ENCODE measurements at places on chromosomes 1 and 21.
A peak's percentile ranks its signal among the peaks of the same experiment; 100 is the strongest.

DNA sequence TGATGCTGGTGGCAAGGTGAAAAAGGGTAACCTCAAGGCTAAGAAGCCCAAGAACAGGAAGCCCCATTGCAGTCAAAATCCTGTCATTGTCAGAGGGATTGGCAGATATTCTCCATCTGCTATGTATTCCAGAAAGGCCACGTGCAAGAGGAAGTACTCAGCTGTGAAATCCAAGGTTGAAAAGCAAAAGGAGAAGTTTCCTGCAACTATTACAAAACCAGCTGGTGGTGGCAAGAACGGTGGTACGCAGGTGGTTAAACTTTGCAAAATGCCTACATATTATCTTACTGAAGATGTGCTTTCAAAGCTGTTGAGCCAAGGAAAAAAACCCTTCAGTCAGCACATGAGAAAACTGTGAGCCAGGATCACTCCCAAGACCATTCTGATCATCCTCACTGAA lies 13.7 kb upstream of the VPS45 start:
- DNase-seq, result no peak

GRCh38 chr21:42293649-42294272 lies 21.4 kb downstream of the TFF3 start:
- no peak for DNase-seq

- DNase-seq, result no peak
These were observed 10.8 kb downstream of the MINDY1 start for GRCh38 chr1:150995896-150996295.

- peak; percentile 63 for DNase-seq
These were observed 45.7 kb downstream of the ABCD3 start for GRCh38 chr1:94463765-94464330.

- no peak for DNase-seq
These were observed 98.6 kb downstream of the OLFM3 start for GRCh38 chr1:101898137-101898536.

GRCh38 chr1:41856151-41856943 lies 62.4 kb downstream of the HIVEP3 start:
- no peak for DNase-seq

GRCh38 chr1:246000638-246001015 lies 506.5 kb downstream of the SMYD3 start:
- no peak for DNase-seq
